ENCODE measurements at places on chromosomes 1 and 21. TPM values are rescaled to one million over a fixed set of nuclear protein-coding genes. Genes with fewer than 3 reads are reported as not detected.

DNA sequence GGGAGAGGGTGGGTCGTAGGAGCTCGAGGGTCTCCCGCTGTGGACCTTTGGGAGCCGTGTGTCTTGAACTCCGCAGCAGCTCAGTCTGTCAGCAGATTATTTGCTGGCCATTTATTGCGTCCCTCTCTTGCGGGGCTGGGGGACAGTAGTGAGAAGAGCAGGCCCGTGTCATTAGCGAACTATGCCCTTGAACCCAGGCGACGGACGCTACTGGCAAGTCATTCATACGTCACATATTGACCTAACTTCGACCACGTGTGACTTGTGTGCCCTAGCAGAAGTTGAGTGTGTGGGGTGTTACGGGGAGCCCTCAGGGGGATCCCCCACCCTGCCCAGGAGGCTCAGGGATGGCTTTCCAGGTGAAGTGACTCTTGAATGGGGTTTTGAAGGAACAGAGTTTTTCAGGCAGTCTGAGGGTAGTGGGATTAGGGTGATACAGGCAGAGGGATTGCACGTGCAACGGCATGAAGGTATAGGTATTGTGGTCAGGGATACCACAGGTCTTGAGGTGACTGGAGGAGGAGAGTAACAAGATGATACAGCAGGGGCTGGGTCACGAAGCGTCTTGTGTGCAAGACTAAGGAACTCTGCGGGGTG, 13.0 kb downstream of the RCC1 start:
- DNase-seq = no peak

- no peak for DNase-seq
Measured at GRCh38 chr1:228090613-228091081, 8.1 kb downstream of the ARF1 start.

GRCh38 chr1:82125119-82125518, 324.4 kb downstream of the ADGRL2 start:
- no peak for DNase-seq

- no peak for DNase-seq
Measured at GRCh38 chr1:104765085-104765484, 1015.4 kb downstream of the AMY1C start.

GRCh38 chr1:247419336-247419735, 3.4 kb downstream of the NLRP3 start:
- no peak for DNase-seq

- peak; percentile 61 for DNase-seq
Measured at GRCh38 chr1:20732071-20732587, 374 bp downstream of the SH2D5 start.

GRCh38 chr1:93394514-93394913, 48.8 kb downstream of the DR1 start:
- no peak for DNase-seq

DNA sequence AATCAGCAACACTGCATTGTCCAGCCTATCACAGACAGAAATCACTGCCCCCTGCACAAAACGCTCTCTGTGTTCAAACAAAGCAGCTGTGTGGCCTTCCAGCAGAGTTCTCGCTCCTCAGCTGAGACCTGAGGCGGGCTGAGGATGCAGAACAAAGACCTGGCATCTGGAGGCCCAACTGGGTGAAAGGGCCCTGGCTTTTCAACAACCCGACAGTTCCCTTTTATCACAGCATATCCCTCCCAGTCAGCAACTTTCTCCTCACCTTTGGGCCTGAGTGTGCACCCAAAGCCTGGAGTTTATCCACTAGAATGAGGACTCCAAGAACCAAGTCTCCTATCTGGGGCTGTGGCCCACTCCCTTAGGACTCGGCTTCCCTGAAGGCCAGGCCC, 42.6 kb upstream of the A3GALT2 start:
- no peak for DNase-seq

DNA sequence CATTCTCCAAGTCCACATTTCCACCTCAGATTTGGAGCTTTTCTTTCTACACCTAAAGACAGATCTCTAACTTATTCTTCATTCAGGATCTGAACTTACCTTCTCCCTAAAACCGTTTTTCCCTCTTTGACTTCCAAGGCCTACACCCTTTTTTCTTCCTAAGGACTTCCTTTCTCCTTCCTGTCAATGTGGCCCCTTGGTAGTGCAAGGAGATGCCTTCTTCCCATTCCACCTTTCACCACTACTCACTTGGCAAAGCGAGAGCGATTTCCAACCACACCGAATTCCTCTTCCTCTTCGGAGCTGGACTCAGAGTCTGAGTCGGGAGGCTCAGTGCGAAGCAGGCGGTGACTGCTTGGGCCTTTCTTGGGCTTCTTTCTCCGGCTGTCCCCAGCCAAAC, 1.3 kb downstream of the EFCAB14 start:
- no peak for DNase-seq

- DNase-seq = no peak
Measured at GRCh38 chr1:97796711-97797110, 124.1 kb downstream of the DPYD start.

GRCh38 chr1:89260042-89260441, 12.6 kb downstream of the GBP5 start:
- no peak for DNase-seq

- DNase-seq = no peak
Measured at GRCh38 chr1:201482755-201483154, 13.8 kb upstream of the PHLDA3 start.

DNA sequence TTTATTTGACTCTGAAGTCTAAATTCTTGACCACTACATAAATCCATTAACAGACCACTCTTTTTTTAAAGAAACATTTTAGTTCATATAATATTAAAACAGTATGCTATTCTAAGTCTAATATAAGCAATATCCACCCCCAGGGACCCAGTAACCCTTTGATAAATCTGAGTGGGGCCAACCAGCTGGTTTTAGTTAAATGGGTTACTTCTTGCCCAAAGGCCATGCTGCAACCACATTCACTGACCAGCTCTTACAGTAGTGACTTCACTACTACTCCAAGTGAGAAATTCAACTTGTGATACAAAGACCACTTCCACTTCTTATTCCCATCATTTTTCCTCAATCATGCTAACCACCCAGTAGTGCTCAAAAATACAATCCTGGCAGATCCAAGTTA, 20.5 kb downstream of the FUBP1 start:
- DNase-seq = no peak

GRCh38 chr1:68594851-68595250, 98.0 kb upstream of the DEPDC1 start:
- DNase-seq = no peak

- no peak for DNase-seq
Measured at GRCh38 chr1:183674339-183674738, 21.2 kb upstream of the APOBEC4 start.

DNA sequence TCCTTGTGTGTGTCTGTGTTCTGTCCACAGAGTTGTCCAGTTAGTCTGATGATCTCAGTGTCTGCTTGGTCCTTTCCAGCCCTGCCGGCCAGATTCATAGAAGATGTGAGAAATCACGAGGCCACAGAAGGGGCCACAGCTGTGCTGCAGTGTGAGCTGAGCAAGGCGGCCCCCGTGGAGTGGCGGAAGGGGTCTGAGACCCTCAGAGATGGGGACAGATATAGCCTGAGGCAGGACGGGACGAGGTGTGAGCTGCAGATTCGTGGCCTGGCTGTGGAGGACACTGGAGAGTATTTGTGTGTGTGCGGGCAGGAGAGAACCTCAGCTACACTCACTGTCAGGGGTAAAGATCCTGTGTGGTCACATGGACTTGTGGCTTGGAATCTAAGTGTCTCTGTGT, 95.8 kb downstream of the OBSCN start:
- DNase-seq = peak; percentile 44

- DNase-seq = no peak
Measured at GRCh38 chr1:173616859-173617258, 14.0 kb upstream of the SLC9C2 start.

- peak; percentile 87 for DNase-seq
Measured at GRCh38 chr1:226223786-226224244, 351 bp downstream of the MIXL1 start.

DNA sequence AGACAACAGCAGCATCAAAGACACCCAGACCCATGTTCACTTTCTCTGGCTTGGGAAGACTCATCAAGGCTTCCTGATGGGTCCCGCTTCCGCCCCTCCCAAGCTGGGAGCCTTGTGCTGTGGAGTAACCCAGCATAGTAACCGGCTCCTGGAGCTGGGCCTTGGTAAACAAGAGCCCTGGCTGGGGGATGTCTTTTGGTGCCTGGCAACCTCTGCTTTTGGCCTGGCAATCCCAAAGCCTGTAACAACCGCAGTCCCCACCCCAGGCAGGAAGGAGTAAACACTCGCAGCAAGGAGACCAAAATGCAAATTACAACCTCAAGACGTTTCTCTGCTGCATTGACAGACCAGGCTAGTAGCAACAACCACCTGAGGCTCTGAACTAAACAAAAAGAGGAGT, 16.9 kb upstream of the THRAP3 start:
- DNase-seq = no peak

- no peak for DNase-seq
Measured at GRCh38 chr1:202733251-202733650, 23.0 kb upstream of the SYT2 start.

DNA sequence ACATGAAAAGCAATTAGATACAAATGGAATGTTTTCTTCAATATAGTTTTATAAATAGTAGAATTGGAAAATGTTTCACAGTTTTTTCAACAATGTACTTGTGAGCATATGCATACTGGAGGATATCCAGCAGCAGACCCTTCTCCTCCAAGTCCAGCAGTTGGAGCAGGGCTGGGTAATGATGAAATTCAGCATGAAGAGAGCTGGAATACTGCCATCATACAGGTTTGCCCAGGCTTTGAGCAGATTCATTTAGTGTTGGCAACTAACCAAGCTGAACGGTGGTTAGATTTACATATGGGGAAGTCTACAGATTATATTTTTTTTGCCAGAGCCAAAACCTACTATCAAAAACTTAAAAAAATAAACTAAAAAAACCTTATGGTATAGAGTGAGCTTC, 38.3 kb downstream of the WDR3 start:
- no peak for DNase-seq

The RAB42 gene
- total RNA-seq = 8.0 TPM

The CLCNKA gene
- total RNA-seq = 0.49 TPM

The PDC gene
- not detected for total RNA-seq

The GJA8 gene
- not detected for total RNA-seq

The LRRC3 gene
- 4.5 TPM for total RNA-seq

The CNKSR1 gene
- 42.7 TPM for total RNA-seq

The MEX3A gene
- total RNA-seq = 2.0 TPM

The C1orf198 gene
- 51.3 TPM for total RNA-seq

The SERINC2 gene
- 44.0 TPM for total RNA-seq

Data from upper lobe of left lung (tissue), 6 donors.